ENCODE measurements at places on chromosomes 11 and 22.
A peak's percentile ranks its signal among the peaks of the same experiment; 100 is the strongest.

DNA sequence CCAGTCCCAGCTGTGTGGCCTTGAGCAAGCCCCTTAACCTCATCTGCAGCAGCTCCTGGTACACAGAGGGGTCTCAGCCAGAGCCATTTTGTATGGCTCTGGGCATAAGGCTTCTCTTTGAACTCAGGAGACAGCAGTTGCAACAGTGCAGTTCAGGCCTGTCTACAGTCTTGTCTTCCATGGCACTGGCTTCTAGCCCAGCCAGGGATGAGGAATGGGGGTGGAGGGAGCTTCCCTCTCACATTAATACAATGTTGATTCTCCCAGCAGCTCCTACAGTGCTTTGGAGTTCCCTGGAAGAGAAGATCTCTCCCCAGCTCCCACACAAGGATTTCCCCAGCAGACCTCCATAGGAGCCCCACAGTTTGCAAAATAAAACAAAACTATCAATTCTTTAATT lies 350.2 kb downstream of the BUD13 start:
- DNase-seq, result no peak

DNA sequence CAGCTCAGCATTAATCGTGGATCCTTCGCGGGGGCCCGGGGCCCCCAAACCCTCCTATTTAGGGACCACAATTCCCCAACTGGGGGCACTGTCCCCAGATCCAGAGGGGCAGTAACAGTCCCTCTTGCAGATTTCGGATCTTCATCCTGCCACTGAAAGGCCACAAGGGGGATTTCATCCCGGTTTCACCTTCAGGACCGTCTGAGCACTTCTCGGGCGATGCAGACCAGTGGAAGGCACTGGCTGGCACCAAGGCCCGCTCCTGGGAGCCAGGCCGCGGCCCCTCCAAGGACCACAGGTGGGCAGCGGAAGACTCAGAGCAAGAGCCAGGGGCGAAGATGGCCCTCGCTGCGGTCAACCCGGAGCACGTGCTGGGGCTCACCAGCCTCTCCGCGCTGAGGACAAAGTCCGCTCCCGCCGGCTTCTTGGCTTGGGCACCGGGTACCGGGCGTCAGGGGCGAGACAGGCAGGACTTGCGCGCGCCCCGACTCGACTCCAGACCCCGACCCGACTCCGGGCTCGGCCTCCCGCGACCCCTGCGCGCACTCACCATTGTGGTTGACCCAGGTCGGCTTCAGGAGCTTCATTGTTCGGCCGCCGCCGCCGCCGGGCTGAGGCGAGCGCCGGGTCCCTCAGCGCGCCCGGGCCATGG lies 517 bp downstream of the HIRA start:
- DNase-seq, result peak; percentile 49

DNA sequence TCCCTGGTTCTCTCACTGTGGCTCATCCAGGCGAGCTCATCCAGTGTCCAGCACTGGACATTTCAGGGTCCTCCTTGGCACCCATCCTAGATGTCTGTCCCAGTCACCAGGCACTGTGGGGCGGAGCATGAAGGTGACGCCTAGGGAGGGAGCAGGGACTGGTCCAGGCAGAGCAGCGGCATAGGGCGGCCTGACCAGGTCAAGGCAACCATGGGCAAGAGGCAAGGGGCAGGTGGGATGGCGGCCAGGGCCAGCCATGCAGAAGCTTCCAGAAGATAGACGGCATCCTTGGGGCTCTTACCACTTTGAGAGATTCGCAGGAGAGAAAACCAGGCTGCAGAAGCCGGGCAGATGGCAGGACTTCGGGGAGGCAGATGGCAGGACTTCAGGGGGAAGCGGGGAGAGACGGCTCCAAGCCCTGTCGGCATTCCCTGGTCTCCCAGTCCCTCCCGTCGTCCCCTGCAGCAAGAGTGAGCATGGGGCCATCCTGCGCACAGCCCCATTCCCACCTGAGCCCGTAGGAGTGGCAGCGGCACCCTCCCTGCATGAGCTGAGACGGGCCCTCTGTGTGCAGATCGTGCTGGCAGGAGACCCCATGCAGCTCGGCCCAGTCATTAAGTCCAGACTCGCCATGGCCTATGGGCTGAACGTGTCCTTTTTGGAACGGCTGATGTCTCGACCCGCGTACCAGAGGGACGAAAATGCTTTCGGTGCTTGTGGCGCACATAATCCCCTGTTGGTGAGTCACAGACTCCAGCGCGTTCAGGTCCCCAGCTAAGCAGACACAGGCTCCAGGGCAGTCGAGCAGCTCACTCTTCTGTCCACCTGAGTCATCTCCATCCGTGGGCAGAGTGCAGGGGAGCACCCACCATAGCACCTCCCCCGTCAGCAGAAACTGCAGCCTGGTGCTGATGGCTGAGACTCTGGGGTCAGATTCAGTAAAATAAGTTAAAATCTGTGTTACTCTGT lies 20.1 kb upstream of the PANX2 start:
- no peak for DNase-seq

DNA sequence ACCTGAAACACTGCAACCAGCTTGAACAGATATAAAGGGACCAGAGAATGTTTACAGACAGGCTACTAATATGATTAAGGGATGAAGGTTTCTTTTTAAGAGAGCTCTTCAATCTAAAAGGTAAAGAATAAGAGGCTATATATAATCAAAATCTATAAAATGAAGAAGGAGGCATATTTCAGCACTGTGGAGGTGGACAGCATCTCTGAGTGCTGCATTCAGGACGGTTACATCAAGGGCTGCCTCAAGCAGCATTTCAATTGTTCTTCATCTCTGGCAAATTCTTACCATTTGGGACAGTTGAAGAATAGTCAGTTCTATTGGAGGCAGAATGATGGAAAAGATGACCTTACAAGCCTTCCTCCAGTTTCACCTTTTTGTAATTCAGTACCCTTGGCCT lies 139.6 kb upstream of the LMO1 start:
- DNase-seq, result no peak

DNA sequence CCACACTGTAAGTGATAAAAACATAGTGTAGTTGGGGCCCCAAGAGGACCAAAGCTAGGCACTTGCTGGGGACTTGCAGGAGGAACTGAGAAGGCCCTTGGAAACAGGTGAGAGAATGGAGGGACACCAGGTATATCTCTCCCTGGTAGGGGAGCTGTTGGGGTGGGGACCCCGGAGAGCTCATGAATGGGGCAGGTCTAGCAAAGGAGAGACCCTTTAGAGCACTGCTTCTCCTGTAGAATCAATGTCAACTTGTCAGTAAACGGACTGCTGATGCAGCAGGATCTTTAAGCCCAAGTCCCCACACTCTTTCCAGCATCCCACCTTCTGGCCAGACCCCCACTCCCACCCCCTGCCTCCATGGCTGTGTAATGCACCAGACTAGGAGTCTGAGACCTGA lies 109.6 kb upstream of the THY1 start:
- DNase-seq, result no peak

DNA sequence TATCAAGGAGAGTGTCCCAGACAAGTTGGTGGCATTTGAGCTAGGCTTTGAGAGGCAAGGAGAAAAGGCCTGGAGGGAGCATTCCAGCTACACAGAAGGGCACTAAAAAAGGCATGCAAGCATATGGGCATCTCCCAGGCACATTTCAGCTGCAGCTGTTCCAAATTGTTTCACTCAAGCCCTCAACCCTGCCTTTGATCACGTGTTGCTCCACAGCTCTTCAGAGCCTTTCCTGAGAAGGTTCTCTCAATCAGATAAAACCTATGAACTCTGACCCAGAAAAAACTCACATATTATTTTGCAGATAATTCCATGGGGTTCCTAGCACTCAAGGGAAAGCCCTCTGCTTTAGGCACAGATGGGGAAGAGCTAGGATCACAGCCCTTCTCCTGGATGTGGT lies 24.4 kb upstream of the HSPA8 start:
- DNase-seq, result peak; percentile 14

DNA sequence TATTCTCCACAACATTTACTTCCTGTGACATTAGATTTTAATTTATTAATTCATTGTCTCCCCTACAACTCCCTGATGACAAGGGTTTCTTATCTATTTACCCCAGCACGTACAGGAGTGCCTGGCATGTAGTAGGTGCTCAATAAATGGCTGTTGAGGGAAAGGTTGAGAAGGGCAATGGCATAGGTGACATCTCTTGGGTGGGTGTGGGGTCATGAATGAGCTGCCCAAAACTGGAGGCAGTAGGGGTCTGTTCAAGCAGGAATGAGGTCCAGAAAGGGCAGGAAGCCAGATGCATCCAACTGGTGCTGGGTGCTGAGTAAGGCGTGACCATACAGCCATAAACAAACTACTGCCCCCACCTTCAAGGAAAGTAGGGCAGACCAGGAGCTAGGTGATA lies 2.8 kb downstream of the VWCE start:
- DNase-seq, result no peak

DNA sequence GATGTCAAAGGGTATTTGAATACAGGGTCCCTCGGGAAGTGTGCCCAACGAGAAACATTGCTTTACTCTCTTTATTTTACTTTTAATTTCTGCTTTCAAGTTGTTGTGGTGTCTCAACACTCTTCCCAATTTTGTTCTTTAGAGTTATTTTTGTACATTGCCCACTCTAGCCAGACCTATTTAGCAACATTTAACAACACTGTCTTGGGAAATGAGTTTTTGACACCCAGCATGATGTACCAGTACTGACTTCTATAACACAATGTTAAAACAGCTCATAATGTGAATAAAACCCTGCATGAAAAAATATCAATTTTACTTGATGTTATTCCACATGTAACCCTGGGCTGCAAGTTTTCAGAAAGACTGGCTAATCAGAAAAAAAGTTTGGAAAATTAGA lies 350.2 kb upstream of the PITPNB start:
- DNase-seq, result no peak

DNA sequence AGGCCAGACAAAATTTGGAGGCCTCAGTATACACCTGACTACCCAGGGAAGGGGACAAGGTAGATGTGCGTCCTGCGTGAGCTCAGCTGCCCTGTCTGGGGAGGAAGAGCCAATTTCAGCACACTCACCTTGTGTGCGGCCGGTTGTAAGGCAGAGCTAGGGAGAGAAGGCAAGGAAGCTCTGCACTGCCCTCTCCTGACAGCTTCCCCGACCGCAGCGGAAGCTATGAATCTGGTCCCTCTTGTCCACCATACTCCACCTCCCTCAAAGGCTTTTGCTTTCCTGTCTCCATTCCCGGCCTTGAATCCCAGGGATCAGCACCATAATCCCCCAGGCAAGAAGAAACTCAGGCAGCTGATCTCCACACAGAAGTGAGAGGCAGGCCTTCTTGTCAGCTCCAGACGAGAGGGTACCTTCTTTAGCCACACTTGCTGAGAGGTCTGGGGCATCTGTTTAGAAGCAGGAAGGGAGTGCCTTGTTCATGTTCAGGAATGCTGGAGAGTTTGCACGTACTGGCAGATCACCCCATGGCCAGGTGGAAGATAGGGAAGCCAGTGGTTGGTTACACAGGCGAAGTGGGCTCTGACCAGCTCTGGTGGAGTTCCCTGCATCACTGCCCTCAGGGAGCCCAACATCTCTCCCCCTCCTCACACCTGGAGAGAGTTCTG lies 62.5 kb downstream of the FEZ1 start:
- DNase-seq, result peak; percentile 76

DNA sequence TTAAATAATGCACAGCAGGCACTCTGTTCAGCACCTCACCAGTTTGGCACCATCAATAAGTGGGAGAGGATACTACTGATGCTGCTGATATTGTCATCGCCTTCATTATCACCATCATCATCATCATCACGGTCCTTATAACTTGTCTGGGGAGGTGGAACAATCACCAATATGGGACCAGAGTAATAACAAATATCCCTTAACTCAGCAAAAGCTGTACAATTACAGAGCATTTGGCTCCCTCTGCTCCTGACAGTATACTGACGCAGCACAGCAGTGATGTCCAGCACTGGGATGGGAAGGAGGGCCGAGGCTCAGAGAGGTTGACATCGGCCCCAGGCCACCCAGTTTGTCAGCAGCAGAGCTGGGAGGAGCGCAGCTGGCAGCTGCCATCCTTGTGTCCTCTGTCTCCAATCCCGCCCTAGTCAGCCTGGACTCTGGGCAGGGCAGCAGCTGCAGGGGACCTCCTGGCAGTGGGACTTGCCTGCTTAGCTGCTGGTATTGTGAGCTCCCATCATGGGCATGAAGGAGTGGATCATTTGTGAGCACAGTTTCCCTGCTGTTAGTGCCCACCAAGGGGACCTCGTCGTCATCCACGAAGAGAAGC lies 90.0 kb downstream of the DHCR7 start:
- no peak for DNase-seq

DNA sequence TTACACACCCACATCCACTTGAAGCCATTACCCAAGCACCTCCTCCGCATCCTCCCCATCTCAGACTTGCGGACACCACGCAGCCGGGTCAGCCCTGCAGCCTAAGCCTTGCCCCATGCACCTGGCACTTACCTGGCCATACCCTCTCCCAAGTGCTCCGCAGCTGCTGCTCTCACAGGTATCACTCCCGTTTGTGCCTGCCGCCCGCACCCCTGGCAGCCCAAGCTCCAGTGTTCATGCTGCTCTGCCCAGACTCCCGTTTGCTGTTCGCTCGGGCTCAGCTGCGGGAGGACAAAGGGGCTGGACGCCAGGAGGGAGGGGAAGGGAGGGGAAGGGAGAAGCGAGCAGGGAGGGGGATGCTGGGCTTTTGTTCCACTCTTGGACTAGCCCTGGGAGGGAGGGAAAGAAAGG lies at the start of gene KLHL35:
Gene KLHL35, minus strand, starts transcription at position 293 of the 411 bp plus-strand sequence. CDS start 2,574 bp downstream, outside the sequence.
- DNase-seq, result peak; percentile 82

- peak; percentile 65 for DNase-seq
Observed at GRCh38 chr11:35390737-35391682, 28.3 kb downstream of the SLC1A2 start.

DNA sequence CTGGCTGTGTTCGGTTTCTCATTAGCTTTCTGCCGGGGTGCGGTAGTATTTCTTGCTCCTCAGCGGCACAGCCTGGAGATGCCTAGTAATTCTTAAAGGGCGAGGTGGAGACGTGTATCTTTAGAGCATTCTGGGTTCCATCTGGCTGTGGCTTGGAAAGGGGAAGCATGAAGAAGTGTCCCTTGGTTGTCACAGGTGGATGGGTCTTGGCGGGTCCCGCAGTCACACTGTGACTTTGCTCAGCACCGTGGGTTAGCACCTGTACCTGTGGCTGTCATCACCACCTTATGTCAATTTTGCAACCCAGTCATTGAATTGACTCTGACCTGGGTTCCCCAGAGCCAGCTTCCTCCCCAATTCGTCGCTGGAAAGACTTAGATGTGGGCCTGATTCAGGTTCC lies 57.6 kb downstream of the MIAT start:
- no peak for DNase-seq

GRCh38 chr22:37931893-37932389 lies 21.5 kb downstream of the C22orf23 start:
- DNase-seq, result no peak

DNA sequence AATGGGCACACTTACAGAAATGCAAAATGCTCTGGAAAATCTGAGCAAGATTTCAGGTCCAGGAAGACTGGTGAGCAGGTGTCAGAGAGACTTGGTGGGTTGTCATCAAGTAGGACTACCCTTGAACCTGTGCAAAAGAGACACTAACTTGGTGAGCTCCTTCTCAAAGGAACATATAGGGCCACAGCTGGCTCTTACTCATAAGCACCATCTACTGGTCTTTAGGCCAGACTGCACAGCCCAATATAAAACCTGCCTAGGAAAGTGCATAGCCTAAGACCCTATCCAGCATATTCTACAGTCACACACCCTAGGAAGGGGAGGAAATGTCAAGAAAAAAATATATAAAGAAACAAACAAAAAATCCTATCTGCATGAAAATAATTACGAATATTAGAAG lies 18.2 kb upstream of the OR10W1 start:
- DNase-seq, result peak; percentile 52
